ENCODE measurements at places on chromosomes 7 and 10. TPM values are rescaled to one million over a fixed set of nuclear protein-coding genes. Genes with fewer than 3 reads are reported as not detected.

The LRRN3 gene
- not detected for total RNA-seq

The UCMA gene
- total RNA-seq = not detected

The HTR7 gene
- 0.07 TPM for total RNA-seq

The PAPOLB gene
- 0.27 TPM for total RNA-seq

The SAP25 gene
- not detected for total RNA-seq

The SEMA4G gene
- total RNA-seq = 1.6 TPM

The RARRES2 gene
- total RNA-seq = not detected

The ANXA8 gene
- total RNA-seq = not detected

The PLXNA4 gene
- 36.0 TPM for total RNA-seq

The STMP1 gene
- total RNA-seq = 24.8 TPM

The TUBB8 gene
- not detected for total RNA-seq

The KAT6B gene
- 22.7 TPM for total RNA-seq

The CARD11 gene
- 10.1 TPM for total RNA-seq

The RAB19 gene
- total RNA-seq = not detected
